ENCODE measurements at places on chromosomes 7 and 10.

- DNase-seq = no peak
These were observed 40.6 kb downstream of the TMEM60 start for GRCh38 chr7:77757589-77757988.

DNA sequence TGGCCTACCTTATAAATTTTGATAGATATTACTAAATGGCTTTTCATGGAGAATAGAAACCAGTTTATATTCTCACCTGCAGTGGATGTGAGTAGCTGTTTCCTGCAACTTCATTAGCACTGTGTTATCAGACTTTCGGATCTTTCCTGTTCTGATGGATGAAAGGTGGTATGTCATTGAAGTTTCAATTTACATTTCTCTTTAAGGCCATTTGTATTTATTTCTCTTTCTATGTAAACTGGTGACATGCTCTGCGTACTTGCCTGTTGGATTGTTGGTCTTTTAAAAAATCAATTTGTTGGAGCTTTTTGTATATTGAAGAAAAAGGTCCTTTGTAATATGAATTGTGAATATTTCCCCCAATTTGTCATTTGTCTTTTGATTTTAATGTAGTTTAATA is 95.8 kb upstream of the STRIP2 start:
- DNase-seq = no peak

DNA sequence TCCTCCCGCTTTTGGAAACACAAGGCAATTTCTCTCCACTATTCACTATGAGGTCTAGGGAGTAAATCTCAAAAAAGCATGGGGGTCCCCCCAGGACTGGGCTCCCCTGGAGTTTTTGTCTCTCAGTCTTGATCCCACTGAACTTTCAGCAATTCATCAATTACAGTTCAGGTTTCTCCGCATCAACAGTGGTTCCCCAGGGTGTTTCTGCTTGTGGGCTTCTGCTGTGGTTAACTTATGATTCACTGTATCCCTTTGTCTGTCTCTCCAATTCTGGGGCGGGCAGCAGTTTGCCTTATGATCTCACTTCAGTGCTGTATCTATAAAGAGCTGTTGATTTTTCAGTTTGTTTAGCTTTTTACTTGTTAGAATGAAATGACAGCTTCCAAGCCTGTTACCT is 142.6 kb upstream of the CDC14C start:
- DNase-seq = no peak

- DNase-seq = no peak
These were observed 49.0 kb downstream of the PRR15 start for GRCh38 chr7:29612596-29612995.

DNA sequence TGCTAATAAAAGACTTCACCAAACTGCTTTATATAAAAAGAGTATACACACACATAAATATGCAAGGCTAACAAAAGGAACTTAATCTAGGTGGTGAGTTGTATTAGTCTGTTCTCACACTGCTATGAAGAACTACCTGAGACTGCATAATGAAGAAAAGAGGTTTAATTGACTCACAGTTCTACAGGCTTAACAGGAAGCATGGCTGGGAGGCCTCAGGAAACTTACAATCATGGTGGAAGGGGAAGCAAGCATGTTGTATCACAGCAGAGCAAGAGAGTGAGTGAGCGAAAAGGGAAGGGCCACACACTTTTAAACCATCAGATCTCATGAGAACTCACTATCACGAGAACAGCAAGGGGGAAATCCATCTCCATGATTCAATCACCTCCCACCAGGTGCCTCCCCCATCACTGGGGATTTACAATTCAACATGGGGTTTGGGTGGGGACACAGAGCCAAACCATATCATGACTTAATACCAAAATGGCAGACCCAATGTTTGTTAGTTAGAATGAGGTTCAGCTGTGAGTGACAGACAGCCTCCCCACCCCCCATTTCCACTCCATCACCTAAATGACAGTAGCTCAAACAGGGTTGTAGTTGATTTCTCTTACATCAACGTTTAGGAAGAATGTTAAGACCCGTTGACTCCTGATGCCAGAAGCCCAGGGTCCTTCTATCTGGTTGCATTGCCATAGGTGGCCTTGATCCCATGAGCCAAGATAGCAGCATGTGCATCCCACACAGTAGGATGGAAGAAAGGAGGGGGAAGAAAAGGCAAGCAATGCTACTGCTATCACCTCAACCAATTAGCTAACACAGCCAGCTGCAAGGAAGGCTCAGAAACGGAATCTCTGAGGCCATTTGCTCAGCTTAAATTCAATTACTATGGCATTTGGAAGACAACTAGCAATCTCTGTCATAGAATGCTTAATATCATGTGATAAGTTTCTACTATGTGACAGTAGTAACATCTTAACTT is 77.0 kb downstream of the CCDC71L start:
- no peak for DNase-seq

DNA sequence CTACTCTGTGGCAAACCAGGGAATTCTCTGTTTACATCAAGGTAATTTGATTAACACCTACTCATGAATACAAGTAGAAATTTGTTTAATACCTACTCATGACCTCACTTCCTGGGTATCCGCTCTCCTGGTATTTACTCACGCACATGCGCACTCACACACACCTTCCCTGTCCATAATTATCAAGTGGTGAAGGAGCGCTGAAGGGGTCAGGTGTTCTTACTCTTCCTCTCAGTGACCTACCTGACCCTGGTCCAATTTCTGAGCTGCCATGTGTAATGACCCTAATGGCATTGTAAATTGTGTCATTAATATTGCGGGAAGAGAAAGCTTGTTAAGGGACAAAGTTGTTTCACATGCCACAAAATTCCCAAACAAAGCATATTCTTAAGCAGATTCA is 41.3 kb upstream of the TRIL start:
- no peak for DNase-seq

- DNase-seq = no peak
These were observed 172.4 kb upstream of the ZMIZ1 start for GRCh38 chr10:78896159-78896928.

- DNase-seq = no peak
These were observed 71.5 kb downstream of the CLEC2L start for GRCh38 chr7:139594911-139595476.

DNA sequence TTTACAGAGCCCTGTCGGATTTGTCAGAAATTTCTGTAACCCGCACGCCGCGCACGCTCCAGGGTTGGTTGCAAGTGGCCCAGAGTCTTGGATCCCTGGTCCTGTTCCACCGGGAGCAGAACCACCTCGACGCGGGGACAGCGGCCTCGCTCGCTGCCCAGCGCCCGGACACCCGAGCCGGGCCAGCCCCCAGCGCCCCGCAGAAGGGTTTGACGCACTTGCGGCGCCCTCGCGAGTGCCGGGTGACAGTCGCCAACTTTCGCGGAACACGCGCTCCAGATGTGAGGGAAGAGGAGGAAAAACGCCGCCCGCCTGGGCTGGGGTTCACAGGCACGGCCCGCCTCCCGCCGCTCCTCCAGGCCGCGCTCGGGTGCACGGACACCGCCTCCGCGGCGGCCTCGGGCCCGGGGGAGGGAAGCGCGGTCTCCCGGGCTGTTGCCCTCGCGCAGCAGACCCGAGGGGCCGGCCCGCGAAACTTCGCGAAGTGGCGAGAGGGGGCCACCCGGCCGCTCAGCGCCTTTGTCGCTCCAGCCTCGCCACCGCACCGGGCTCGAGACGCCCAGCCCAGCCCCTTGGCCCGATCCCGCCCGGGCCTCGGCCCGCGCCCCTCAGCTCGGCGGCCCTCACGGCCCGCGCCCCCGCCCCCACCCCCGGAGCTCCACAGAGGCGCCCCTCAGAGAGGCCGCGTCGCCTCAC is 514 bp downstream of the RNF216 start:
- DNase-seq = peak; percentile 35

DNA sequence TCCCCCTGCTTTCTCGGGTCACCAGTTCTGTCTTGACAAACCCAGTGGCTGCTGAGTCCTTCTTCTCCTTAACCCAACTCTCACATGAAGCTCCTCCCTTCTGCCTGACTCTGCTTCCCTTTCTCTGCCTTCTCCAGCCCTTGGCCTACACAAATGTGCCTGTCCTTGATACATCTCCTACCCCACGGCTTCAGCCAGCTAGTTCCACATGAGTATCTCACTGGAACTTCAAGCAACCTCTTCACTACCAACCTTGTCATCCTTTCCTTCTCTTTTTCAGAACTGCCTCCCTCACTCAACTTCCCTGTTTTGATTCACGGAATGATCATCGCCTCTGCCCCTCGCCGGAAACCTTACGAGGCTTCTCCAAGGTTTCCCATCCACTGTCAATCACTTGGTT is 55.9 kb downstream of the PDIA4 start:
- no peak for DNase-seq

DNA sequence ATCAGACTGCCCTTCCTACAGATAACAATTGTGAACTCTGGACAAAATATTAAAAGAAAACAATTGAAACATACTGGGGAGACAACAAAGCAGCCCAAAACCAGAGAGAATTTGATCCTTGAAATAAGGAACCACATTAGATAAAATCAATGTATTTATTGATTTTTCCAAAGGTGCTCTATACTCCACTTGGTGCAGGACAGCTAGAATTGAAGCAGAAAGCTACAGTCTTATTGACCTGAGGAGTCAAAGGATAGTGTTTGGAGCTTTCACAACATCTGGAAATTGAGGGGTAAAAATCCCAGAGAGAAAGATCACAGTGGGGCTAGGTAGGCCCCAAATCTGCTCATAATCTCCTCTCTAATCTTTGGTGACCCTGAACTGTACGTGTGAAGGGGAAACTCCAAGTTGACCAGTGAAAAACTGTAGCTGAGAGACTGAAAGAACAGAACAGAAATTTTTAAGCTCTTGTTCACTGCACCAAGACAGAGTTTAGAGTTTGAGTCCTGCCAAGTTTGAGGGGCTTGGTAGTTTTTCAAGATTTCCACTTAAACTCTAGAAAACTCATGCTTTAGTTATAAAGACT is 70.2 kb downstream of the SAMD9 start:
- DNase-seq = no peak

DNA sequence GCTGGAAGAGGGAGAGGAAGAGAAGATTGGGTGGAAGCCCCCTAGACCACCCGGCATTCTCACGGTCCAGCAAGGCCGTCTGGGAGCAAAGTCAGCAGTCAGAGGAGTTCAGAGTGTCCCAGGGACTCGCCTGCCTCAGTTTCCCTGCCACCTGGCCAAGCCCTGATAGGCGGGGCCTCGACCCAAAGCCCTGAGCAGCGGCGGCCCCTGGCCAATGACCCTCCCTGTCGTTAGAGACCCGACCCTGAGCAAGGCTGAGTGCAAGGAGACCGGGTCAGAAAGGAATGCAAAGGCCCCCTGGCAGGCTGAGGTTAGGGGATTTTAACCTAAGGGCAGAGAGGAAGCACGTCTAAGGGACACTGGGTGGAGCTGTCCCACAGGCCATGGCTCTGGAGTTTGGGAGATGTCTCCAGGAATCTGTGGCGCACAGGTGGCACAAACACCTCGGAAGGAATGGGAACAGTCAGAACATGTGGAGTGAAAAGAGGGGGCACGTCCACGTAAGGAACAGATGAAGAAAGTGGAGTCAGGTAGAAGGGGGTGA is 196.8 kb upstream of the PDE1C start:
- DNase-seq = no peak

DNA sequence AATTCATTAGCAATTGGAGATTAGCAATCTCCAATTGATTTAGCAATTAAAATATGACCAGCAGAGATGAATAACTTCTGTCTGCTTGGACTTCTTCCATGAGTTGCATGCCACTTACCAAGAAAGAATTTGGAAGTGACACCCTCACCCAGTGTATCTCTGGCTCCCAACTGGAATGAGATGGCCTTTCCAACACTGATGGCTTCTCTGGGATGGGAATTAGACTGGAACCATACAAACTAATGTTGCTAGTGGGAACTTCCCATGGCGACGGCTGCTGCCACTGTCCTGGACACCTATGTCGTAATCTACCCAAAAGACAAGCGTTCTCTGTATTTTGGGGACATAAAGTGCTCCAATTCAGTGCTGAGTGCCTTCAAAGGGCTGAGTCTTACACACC is 192.3 kb downstream of the COBL start:
- DNase-seq = no peak

DNA sequence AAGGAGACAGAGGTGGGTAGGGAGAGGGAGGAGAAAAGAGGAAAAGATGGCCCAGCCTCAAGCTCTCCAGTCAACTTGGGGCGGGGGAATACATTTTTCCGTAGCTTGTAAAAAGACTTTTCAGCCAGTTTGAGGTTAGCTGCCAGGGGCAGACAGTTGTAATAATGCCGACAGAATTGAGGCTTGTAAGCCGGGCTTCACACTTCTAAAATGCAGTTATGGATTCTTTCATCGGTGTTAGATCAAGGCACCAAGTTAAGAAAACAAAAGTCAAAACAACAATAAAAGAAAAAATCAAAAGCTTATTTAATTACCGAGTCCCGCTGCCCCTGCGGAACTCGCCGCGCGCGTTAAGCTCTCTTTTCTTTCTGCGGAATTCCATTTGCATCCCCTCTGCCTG is 448 bp upstream of the EVX1 start:
- DNase-seq = no peak

- DNase-seq = no peak
These were observed 35.0 kb downstream of the ARMH3 start for GRCh38 chr10:102020938-102021337.

DNA sequence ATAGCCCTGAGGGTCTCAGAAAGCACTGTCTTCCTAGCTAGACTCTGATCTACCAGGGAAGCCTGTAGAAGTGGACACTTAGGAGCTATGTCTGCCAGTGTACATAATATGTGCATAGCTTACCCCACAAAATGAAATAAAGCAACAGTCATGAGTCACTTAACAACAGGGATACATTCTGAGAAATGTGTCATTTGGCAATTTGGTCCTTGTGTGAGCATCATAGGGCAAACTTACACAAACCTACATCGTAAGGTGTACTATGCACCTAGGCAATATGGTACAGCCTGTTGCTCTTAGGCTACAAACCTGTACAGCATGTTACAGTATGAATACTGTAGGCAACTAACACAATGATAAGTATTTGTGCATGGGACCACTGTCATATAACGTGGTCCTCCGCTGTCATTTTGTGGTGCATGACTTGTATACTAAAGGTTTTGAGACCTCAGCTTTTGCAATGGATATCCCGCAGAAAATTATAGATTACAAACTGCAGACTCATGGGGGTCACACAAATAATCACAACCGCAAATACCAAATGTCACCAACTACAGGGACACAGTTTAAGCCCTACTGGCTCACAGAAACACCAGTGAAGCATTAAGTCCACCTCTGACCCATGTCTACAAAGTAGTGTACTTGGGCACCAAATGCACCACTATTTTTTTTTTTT is 1.7 kb downstream of the URGCP start:
- no peak for DNase-seq

DNA sequence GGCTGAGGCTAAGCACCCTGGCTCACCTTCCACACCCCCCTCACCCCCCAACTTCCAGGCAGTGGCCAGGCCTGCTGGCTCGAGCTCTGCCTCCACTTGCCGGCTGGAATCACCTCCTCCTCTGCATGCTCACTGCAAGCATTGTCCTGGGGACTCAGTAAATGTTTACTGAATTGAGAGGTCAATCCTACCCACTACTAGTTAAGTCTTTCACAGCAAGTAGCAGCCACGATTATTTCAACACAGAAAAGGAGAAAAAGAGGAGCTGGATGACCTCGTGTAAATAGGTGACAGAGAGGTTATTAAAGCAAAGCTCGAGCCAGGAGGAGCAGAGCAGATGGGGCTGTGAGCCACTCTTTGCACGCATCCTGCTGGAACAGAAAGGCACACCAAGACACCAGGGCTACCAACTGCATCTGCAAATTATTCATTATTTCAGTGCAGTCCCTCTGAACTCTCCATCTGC is 32.1 kb downstream of the HIPK2 start:
- no peak for DNase-seq

- DNase-seq = no peak
These were observed 2.5 kb downstream of the NUDT1 start for GRCh38 chr7:2244404-2244995.

GRCh38 chr7:134367956-134368749 is 51.4 kb upstream of the SLC35B4 start:
- DNase-seq = no peak

GRCh38 chr7:1673581-1674118 is 3.6 kb downstream of the ELFN1 start:
- DNase-seq = no peak
